ENCODE measurements at places on chromosomes 12 and 14. TPM values are rescaled to one million over a fixed set of nuclear protein-coding genes. Genes with fewer than 3 reads are reported as not detected.
A peak's percentile ranks its signal among the peaks of the same experiment; 100 is the strongest.

DNA sequence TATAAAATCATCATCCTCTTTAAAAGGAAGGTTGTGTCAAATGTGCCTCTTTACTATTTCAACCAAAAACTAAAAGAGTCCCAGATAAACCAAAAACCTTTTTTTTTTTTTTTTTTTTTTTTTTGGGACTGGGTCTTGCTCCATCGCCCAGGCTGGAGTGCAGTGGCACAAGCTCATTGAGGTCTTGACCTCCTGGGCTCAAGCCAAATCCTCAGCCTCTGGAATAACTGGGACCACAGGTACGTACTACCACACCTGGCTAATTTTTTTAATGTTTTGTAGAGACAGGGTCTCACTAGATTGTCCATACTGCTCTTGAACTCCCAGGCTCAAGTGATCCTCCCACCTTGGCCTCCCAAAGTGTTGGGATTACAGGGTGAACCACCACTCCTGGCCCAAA lies 16.4 kb upstream of the SELPLG start:
- DNase-seq, result no peak

The TAMALIN gene
- total RNA-seq, result 0.35 TPM

DNA sequence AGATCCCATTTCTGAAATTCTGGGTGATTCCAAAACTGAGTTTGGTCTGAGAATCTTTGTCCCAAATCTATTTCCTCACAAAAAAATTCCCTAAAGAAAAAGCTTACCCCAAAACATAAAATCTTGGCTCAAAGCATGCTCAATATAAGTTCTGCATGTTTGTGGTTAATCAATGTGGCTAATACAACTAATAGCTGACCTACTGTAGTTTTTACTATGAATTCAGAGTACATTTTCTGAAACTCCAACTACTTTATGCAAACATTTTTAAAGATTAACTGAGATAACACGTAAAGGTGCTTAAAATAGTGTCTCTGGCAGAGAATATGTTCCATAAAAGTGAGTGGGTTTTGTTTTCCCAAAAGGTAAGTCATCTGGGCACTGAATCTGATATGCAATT lies 133.1 kb downstream of the MED13L start:
- no peak for DNase-seq

DNA sequence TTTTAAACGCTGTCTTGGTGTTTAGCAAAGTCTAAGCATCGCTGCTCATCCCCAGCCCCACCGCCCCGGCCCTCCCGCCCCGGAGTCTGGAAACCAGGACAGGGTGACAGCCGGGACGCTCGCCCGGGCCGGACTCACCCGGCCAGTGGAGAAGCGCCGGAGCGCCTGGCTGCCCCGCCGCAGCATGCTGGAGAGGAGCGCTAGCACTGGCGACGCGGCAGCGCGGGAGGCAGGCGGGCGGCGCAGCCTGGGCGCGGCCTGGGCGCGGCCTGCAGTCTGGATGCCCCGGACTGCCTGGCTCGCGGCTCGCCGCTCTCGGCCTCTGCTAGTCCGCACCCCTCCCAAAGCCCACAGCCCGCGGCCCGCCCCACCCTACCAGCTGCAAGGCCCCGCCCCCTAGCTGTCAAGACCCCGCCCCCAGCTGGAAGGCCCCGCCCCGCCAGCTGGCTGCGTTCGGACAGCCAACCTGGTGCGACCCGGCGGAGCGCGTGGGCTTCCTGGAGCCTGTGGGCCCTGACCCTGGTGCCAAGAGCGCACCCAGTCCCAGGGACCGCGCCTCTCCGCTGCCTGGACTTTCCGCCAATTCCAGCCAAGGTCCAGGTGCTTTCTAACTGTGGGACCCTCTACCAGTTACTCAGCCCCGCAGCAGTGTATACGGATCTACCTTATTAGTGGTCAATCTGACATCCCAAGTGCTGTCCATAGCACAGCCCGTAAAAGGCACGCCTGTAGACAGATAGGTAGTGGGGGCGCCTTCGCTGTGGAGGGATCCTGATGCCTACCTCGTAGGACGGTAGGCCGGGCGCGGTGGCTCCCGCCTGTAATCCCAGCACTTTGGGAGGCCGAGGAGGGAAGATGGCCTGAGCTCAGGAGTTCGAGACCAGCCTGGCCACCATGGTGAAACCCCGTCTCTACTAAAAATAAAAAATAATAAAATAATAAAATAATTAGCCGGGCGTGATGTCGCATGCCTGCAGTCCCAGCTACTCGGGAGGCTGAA lies at the start of gene ALDH1L2:
Gene ALDH1L2, minus strand, starts transcription at position 208 of the 1,000 bp plus-strand sequence. Its CDS starts 22 bp downstream, at position 186.
- DNase-seq, result no peak

- no peak for DNase-seq
Observed at GRCh38 chr12:116145451-116145850, 132.0 kb downstream of the MED13L start.

DNA sequence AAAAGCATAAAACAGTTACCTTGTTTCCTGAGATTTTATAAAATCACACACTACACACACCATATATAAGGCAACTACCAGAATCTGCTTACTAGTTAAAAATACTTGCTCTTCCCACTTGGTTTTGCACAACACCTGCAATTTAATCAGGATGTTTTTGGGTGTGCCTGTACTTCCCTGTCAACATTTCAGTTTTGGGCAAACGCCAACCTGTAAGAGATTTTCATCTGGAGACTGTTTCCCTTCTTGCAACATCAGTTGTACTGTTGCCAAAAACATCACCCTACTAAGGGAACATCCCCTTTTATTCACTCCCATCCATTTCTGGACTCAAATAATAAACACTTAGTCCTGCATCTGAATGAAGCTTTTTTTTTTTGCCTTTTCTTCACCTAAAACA lies 172.3 kb downstream of the DUSP6 start:
- peak; percentile 42 for DNase-seq

GRCh38 chr14:98056946-98057345 lies 1215.1 kb downstream of the BCL11B start:
- DNase-seq, result no peak

The PTGER2 gene
- 5.7 TPM for total RNA-seq

The NOC4L gene
- 13.4 TPM for total RNA-seq

The TAS2R50 gene
- not detected for total RNA-seq

The GPR132 gene
- total RNA-seq, result not detected

DNA sequence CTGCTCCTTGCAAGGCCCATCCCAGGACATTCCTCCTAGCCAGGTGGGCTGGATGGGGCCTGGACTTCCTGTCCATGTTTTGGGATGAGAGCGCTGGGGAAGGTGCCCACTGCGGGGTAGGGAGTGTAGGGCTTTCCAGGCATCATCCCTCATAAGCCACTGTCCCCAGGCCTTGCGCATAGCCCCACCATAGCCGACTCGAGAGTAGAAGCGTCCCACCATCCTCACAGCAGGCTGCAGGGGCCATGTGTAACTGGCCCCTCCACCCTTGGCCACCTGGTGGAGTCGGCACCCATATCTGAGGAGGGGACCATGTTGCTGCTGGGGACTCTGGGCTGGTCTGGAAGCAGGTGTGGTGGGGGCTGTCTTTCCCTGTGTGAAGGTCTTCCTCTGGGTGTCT lies 30.5 kb downstream of the SH2B3 start:
- no peak for DNase-seq

The GNB3 gene
- 1.0 TPM for total RNA-seq

The MANSC1 gene
- total RNA-seq, result 0.39 TPM

- no peak for DNase-seq
Observed at GRCh38 chr14:100017553-100017952, 47.7 kb upstream of the EVL start.

DNA sequence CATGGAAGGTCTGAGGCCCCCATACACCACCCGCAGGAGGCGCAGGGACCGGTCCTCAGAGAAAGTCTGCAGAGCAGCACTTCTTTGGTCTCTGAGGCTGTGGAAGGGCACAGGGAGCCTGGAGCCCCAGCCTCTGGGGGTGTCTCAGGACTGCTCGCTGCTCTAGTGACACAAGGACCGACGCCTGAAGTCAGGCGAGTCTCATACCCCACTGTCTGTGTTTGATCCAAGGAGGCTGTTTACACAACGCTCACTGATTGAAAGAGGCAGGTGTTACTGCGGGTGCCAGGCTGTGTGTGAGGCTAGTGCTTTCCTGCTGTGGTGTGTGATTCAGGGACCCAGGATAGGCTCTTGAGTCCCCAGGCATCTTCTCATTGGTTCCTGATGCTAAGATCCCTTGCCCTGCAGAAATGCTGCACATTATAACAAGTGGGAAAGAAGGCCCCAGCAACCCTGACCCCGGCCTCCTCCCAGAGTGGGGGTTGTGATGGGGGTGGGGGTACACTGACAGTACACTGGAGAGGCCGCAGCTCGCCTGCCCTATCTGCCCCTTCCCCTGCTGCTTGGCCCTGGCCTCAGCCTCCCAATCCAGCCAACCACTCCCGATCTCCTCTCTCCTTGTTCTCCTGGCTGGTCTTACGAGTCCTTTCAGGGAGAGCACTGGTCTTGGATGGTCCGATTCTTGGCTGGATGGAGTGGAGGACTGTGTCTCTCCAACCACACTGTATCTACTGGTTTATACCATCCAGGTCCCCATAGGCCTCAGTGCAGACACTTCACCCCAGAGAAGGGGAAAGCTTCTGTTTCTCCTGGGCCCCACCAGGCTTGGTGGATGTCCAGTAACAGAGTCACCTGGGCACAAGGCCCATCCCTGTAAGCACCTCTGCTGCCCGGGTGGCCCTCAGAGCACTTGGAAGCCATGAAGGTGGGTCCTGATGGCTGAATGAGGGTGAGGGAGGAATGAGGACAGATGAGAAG lies 6.6 kb downstream of the CACNA2D4 start:
- peak; percentile 2 for DNase-seq

The APAF1 gene
- 6.4 TPM for total RNA-seq

GRCh38 chr14:101590062-101590461 lies 28.8 kb downstream of the DIO3 start:
- DNase-seq, result no peak

The PLA2G1B gene
- total RNA-seq, result not detected

DNA sequence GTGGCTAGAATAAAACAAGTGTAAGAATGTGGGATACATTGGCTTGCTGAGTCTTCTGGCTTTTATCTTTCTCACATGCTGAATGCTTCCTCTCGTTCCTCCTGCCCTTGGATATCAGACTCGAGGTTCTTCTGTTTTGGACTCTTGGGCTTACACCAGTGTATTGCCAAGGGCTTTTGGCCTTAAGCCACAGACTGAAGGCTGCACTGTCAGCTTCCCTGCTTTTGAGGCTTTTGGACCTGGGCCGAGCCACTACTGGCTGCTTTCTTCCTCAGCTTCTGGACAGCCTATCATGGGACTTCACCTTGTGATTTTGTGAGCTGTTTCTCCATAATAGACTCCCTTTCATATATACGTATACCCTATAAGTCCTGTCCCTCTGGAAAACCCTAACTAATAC lies 300.9 kb upstream of the STXBP6 start:
- no peak for DNase-seq

- DNase-seq, result no peak
Observed at GRCh38 chr12:122085591-122085990, 7.0 kb downstream of the MLXIP start.

DNA sequence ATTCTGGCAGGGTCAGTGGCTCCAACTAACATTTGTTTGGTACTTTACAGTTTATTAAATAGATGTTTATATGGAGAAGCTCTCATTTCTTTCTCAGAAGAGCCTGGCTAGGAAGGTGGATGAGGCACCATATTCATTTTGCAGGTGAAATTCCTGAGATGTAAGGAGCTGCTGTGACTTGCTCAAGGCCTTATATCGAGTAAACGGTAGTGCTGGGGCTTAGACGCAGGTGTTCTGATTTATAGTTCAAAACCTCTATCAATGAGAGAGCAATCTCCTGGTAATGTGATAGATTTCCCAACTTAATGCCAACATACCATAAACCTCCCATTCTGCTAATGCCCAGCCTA lies 42.3 kb downstream of the DAD1 start:
- no peak for DNase-seq

The RNASE7 gene
- not detected for total RNA-seq

DNA sequence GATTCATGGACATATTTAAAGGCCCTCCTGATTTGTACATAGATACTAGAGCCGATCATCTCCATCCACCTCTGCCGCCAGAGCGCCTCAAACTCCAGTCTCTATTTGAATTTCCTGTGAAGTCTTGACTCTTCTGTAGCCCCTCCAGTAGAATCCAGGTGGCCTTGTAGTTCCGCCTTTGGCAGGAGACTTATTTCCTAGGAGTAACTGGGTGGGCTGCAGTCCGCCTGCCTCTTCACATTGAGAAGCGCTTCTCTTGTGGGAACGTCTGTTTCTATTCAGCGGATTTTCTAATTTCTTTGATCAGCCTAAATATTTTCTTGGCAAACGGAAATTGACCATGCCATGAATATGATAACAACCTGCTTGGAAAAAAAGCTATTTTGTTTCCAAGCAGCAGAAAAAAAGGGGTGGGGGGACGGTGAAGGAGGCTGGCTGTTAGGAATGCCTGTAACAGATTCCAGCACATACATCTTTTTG lies 9.0 kb upstream of the SIX1 start:
- DNase-seq, result no peak

The SERPINA9 gene
- total RNA-seq, result not detected

GRCh38 chr14:52873694-52874093 lies 77.2 kb downstream of the FERMT2 start:
- no peak for DNase-seq

GRCh38 chr12:64635356-64635998 lies 25.2 kb downstream of the RASSF3 start:
- no peak for DNase-seq

GRCh38 chr14:78029601-78030372 lies 140.4 kb upstream of the NRXN3 start:
- DNase-seq, result no peak

- DNase-seq, result no peak
Observed at GRCh38 chr12:67625004-67625403, 23.5 kb upstream of the DYRK2 start.

Measured in H4 (cell line).